ENCODE measurements at places on chromosomes 2 and 18.

DNA sequence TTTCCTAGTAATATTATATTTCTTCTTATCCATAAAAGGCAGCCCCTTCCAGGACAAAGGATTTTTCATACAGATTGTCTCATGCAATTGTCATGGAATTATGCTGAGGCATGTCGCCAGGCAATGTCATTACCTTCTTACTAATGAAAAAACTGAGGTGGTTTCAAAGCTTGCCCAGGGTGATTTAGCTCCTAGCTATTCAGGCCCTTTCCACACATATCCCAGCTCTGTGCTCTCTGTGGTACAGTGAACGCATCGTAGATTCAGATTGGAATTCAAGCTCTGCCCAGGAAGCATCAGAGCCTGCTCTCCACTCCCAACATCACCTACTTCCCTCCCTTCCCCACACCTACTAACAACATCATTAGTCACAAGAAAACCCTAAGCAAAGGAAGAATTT lies 60.1 kb downstream of the ATP8B1 start:
- no peak for DNase-seq

GRCh38 chr2:60867848-60868247 lies 13.5 kb upstream of the REL start:
- no peak for DNase-seq

- DNase-seq, result no peak
Measured at GRCh38 chr2:72848436-72849137, 22.8 kb upstream of the EXOC6B start.

- DNase-seq, result no peak
Measured at GRCh38 chr18:8745355-8746014, 40.1 kb downstream of the MTCL1 start.

GRCh38 chr18:78542204-78542603 lies 437.4 kb upstream of the SALL3 start:
- DNase-seq, result no peak

DNA sequence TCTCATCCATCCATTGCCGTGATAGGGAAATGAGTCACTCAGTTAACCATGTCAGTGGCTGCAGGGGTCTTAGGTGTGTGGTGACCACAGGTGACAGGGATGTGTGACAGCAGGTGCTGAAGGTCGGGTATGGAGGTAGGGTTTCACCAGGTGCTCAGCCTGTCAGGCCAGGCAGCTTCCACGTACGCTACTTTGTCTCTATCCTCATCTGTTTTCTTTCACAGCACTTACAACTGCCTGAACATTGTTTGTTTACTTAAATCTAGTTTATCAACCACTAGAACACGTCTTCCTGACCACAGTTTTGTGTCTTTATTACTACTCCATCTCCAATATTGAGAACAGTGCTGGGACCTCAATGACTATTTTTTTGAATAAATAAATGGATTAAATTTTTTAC lies 11.4 kb upstream of the UXS1 start:
- no peak for DNase-seq

GRCh38 chr2:3154146-3154545 lies 223.5 kb downstream of the EIPR1 start:
- no peak for DNase-seq

GRCh38 chr2:235868224-235868623 lies 300.0 kb downstream of the GBX2 start:
- DNase-seq, result no peak

DNA sequence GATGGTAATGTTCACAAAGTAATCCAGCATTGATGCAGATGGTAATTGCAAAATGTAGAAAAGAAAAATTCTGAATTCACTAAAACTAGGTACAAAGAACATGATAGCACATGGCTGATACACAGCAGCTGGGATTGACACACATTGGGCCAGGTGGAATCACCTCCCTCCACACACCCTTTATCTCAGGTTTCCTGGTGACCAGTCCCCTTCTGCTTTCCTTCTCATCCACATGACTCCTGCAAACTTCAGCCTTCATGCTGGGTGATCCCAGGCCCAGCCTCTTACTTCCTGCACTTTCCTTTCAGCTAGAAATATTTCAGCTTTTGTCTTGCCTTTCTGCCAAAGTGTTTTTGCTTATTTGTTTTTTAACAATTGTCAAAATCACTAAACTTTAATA lies 246.9 kb downstream of the LNPK start:
- DNase-seq, result no peak

DNA sequence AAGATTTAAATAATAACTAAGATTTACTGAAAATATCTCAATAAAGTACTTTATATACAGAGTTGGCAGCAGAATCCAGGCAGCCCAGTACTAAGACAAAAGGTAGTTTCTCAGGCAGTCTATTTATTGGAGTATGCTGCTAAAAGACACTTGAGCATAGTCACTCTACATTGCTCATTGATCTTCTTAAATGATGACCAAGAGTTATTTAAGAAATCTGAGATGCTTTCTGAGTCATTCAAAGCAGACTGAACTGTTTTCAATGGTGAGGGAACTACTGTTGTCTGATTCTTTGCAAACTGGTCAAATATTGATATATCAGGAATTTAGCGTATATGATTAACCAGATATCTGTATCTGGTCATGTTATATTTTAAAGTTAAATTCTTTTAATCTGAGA lies 133.6 kb downstream of the PHLPP1 start:
- no peak for DNase-seq

GRCh38 chr18:31701744-31702143 lies 17.4 kb upstream of the B4GALT6 start:
- no peak for DNase-seq

DNA sequence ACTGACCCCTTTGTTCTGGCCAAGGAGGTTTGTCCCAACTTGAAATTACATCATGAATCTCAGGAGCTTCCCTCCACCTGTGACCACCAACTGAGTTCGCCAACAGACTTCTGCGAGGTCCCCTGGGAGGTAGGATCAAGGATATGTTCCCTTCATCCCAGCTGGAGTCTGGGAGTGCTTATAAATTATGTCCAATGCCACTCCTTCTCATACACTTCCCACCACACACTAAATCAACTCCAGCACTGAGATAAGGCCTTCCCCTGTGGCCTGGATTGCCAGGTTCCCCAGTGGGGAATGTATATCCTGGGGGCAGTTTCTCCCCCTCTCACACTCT lies 99.2 kb downstream of the RND3 start:
- no peak for DNase-seq

- DNase-seq, result no peak
Measured at GRCh38 chr2:129756276-129756675, 223.2 kb upstream of the RAB6C start.

GRCh38 chr18:49446481-49446880 lies 14.0 kb downstream of the DYM start:
- DNase-seq, result no peak

GRCh38 chr18:78814766-78815165 lies 164.9 kb upstream of the SALL3 start:
- DNase-seq, result no peak

DNA sequence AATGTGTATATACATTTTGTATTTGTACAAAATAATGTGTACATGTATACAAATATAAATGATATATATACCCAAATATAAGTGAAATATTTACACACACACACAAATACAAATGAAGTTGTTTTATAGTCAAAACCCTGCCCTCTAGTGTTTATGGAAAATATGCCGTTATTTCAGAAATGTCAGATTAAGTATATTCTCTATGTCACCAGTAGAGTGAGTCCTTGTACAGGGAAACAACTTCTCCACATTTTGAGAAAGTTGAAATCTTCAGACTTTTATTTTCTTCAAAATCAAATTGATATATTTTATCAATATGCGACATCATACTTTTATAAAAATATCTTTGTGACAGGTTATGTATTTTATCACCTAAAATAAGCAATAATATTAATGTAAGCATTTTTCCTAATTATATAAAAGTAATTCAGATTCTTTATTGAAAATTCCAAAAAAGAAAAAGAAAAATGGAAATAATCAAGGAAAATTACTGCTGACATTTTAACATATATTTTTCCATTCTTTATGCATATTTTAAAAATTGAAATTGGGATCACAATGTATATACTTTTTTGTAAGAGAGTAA lies 22.4 kb downstream of the ARL6IP6 start:
- DNase-seq, result no peak

GRCh38 chr2:215863687-215864086 lies 149.7 kb downstream of the MREG start:
- no peak for DNase-seq

DNA sequence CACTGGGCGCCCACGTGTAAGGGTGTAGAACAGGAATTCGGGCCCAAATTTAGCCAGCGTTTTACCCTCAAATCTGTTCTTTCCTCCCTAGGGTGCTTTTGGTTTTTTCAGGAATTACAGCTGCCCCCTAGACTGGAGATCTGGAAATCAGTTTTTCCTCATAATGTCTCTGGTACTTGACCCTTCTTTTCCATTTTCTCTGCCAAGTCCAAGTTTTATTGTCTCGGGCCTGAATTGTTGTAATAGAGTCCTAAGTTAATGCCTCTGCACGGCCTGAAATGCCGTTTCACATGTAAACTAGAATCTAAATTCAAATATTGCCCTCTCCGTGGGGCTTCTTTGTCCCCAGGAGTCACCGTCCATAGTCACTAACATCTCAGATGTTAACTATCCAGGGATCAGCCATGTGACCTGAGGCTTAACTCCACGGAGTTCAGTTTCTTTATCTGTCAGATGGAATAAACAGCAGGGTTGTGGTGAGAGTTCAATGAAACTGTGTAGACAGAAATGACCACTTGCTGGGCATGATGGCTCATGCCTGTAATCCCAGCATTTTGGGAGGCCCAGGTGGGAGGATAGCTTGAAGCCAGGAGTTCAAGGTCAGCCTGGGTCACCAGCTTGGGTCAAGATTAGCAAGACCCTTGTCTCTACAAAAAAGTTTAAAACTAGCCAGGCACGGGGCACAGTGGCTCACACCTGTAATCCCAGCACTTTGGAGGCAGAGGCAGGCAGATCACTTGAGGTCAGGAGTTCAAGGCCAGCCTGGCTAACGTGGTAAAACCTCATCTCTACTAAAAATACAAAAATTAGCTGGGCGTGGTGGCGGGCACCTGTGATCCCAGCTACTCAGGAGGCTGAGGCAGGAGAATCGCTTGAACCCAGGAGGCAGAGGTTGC lies 12.7 kb upstream of the CABLES1 start:
- DNase-seq, result no peak

DNA sequence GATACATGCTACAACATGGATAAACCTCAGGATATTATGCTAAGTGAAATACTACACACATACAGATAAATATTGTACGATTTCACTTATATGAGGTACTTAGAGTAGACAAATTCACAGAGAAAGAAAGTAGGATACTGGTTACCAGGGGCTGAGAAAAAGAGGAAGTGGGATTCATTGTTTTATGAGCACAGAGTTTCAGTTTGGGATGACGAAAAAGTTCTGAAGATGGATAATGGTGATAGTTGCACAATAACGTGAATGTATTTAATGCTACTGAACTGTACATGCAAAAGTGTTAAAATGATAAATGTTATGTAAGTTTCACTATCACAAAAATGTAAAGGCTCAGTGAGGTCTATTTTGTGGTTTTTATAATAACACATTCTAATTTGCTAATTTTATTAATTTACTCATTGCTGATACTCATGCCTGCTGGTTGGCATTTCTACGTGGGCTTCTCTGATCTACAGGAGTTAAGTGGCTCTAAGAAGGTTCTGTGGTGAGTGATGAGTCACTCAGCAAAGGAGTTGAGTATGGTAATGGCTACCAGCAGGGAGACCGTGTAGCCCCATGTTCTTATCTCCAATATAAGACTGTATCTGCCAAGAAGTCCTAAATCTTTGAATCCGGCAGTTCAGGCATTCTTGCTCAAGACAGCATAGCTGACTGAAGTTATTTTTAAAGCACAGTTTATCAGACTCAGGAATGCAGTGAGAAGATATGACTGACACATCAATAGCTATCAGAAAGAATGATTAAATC lies 41.1 kb downstream of the UPP2 start:
- no peak for DNase-seq

- DNase-seq, result no peak
Measured at GRCh38 chr18:47346016-47346415, 94.6 kb upstream of the SKOR2 start.

- DNase-seq, result no peak
Measured at GRCh38 chr2:211455216-211455841, 898.9 kb downstream of the CPS1 start.

- DNase-seq, result no peak
Measured at GRCh38 chr2:174870787-174871186, 106.5 kb upstream of the CHRNA1 start.

DNA sequence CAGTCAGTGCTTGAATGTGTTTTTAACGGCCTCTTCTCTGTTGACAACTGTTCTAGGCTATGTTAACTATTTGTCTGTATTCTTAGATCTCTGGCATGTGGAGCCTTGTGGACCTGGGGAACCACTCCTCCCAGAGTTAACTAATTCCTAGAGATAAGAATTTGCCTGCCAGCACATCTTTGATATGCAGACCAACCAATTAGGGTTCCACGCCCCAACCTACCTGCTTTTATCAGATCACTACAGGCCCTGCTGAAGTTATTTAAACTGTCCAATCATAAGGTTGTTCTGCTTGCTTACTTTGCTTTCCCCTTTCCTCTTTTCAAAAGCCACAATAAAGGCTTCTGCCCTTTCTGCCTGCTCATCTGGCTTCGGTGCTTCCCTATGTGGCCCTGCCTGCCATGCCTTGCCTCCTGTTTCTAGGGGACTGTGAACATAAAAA lies 8.5 kb upstream of the CYBRD1 start:
- DNase-seq, result no peak

GRCh38 chr2:18122544-18123210 lies 244.2 kb downstream of the KCNS3 start:
- DNase-seq, result no peak

DNA sequence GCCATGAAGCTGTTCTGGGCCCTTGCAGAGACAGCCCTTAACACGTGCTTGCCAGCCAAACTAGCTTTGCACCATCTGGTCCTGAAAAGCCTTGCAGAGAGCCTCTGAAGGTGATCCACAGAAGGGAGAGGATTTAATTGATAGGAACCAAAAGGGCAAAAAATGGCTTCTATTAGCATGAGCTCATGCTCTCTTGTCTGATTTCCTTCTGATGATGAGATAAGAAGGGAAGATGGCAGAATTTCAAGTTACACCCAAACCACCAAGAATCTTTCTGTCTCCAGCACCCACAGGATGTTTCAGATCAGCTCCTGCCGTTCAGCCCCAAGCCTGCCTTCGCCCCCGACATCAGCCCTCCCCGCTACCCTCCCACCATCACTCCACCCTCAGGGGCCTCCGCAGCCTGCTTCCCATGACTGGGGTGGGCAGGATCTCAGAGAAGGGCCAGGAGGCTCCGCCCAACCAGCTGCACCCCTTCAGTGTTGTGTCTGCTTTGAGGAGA lies 23.4 kb upstream of the GLI2 start:
- no peak for DNase-seq

DNA sequence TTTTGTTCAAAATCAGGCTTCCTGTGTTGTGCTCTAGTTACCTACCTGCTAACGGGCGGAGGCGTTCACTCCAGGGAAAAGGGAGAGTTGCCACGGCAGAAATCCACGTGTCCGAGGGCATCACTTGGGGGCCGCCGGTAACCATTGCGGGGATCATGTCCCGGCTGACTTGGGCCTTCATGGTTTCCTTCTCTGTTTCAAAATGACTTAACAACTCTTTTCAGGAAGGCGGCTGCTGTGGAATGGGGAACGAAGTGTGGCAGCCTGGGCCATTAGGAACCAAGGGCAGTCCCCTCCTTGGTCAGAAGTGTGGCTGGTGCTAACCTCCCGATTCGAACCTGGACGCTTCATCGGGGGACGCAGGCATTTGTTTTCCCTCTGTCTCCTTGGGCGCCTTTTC lies 56.8 kb downstream of the INPP5D start:
- DNase-seq, result no peak
